ENCODE measurements at places on chromosomes 5 and 9. TPM values are rescaled to one million over a fixed set of nuclear protein-coding genes. Genes with fewer than 3 reads are reported as not detected.

FBXO4 gene
- total RNA-seq, result 10.4 TPM

F2RL2 gene
- total RNA-seq, result 5.6 TPM

SEMA5A gene
- total RNA-seq, result 19.3 TPM

CCDC152 gene
- 0.30 TPM for total RNA-seq

C6 gene
- total RNA-seq, result not detected

LRRC26 gene
- not detected for total RNA-seq

LMAN2 gene
- 494 TPM for total RNA-seq

Data from smooth muscle cell of the umbilical artery (primary cell).